Hematopoietic multipotent progenitor cell treated with erythropoietin and hydrocortisone succinate and interleukin-3 and kit ligand, for 4 days (in vitro differentiated cells): ENCODE measurements at places on chromosomes 5 and 9.

DNA sequence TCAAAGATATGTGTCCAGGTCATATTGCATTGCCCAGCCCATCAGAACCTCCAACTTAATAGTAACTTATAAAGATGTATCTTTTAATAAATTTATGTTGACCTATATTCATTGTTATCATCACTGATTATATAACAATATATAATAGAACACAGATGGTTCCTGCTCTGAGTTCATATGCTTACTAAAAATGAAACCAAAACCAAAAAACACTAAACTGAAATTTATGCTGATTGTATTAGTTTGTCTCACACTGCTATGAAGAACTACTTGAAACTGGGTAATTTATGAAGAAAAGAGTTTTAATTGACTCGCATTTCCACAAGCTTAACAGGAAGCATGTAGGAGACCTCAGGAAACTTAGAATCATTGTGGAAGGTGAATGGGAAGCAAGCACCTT is 462.5 kb upstream of the TYRP1 start:
- DNase-seq, result no peak

DNA sequence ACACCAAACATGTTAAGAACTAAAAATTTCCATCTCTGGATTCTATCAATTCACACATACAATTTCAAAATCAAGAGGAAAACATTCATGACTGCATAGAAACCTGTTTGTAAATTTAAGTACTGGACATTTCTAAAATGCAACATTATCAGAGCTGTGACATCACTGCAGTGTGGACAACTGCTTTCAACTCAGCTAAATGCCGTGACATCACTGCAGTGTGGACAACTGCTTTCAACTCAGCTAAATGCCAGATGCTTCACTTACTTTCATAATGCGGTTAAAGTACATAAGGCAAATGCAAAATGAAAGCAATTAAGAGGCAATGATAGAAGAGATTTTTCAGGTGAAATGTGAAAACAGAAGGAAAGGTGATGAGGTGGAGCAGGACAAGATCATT is 161.5 kb downstream of the ARL15 start:
- DNase-seq, result no peak

GRCh38 chr5:37994729-37995128 is 154.9 kb upstream of the GDNF start:
- no peak for DNase-seq

- DNase-seq, result no peak
Observed at GRCh38 chr5:139199321-139199720, 1.2 kb upstream of the SIL1 start.

- no peak for DNase-seq
Observed at GRCh38 chr9:121280715-121281613, 13.0 kb downstream of the GSN start.

- peak; percentile 12 for DNase-seq
Observed at GRCh38 chr9:7592321-7593316, 207.0 kb downstream of the DMAC1 start.

GRCh38 chr5:74903165-74903787 is 37.1 kb upstream of the FAM169A start:
- peak; percentile 37 for DNase-seq

GRCh38 chr9:83707518-83707767 is 315 bp downstream of the UBQLN1 start:
- DNase-seq, result no peak

DNA sequence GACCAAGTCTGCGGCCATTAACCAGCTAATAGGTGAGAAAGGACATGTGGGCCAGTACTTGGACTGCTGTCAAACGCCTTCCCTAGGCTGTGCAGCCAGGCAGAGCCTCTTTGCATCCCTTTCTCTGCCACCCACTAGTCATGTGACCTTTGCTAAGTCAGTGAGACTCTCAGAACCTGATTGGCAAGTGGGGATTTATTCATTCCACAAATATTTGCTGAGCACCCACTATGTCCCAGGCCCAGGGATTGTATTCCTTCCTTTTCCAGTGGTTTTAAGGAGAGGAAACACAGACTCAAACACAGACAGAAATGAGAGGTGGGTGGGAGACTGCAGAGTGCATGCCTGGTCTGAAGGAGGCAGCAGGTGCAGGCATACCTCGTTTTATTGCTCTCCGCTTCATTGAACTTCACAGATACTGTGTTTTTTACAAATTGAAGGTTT is 71.6 kb upstream of the GALNT10 start:
- DNase-seq, result no peak

DNA sequence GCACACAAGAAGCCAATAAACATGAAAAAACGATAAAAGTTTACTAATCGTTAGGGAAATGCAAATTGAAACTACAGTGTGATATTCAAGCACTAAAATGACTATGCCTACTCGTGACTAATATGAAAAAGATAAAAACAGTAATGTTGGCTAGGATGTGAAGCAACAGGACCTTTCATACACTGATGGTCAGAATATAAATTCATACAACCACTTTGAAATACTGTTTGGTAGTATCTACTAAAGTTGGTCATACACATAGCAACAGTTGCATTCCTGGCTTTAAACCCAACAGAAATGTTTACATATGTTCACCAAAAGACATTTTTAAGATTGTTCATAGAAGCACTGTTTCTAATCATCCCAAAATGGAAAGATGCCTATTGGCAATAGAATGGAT is 24.3 kb downstream of the FBXO38 start:
- DNase-seq, result no peak

DNA sequence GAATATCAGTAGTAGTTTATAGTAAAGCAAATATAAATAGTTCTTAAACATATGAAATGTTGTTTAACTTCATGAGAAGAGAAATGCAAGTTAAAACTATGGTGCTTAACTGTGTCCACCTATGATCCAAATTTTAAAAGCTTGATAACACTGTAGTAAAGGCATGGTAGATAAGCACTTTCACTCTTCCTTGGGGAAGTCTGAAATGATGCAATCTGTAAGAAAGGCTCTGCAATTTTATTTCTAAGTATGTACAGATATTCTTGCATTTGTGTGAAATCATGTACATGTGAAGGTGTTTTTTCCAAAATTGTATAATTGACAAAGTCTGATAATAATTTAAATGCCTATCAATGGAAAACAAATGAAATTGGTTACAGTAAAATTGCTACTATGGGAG is 66.9 kb downstream of the SYK start:
- DNase-seq, result no peak

DNA sequence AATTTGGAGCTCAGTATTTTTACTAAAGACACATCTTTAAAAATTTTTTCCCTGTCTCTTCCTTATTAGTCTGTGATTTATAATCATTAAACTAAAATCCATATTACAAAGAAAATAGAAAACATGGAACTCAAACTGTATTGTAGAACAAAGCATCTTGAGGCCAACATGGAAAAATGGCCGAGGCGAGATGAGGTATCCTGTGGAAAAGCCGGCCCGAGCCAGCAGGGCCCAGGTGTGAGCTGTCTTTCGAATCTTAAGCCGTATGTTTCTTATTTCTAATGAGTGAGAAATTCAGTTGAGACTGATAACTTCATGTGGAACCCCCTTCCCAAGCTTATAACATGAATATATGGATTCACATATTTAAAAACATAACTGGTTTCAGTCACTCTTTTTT is 170.4 kb upstream of the OTULINL start:
- DNase-seq, result no peak

DNA sequence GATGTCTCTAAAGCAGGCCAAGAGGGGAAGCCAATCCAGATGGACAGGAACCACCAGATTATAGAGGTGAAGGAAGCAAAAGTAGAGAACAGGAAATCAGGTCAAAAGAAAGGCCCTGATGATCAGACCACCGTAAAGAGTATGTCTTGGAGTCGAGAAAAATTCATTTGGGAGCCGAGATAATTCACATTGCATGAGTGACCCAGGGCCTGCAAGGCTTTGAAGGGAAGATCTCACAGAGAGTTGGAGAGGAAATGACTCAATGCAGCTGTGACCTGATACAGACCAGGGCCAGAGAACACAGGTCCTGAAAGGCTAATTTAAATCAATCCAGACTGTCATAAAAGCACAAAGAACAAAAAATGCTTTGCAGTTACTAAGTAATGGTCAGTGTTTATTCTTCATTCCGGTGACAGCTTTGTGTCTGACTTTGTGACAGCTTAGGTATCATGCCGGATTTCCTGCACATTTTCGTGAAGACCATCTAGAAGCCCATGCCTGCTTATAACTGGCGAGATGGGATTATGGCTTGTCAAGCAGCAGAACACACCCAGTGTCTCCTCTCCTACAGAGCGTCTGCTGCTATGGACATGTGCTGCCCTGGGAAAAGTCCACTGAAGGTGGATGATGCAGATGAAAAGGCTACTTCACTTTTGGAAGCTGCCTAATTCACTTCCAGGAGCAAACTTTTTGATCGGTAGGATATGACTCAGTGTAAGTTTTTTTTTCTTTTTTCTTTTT is 5.8 kb upstream of the ACTBL2 start:
- peak; percentile 82 for DNase-seq

DNA sequence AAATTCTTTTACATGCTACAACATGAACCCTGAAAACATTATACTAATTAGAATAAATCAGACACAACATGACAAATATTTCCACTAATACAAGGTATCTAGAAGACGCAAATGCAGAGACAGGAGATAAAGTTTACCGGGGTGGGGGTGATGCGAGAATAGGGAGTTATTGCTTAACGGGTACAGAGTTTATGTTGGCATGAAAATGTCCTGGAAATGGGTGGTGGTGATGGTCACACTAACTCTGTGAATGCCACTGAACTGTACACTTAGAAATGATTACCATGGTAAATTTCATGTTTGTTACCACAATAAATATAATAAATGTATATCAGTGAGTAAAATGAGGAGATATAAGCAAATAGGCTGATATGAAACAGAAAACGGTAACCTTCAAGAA is 132.7 kb downstream of the DCP2 start:
- DNase-seq, result no peak

- no peak for DNase-seq
Observed at GRCh38 chr9:3032898-3033297, 189.0 kb upstream of the PUM3 start.

GRCh38 chr9:126722252-126722921 is 82.5 kb upstream of the ZBTB43 start:
- DNase-seq, result peak; percentile 86

GRCh38 chr9:35102465-35102768 is 514 bp downstream of the STOML2 start:
- DNase-seq, result no peak

DNA sequence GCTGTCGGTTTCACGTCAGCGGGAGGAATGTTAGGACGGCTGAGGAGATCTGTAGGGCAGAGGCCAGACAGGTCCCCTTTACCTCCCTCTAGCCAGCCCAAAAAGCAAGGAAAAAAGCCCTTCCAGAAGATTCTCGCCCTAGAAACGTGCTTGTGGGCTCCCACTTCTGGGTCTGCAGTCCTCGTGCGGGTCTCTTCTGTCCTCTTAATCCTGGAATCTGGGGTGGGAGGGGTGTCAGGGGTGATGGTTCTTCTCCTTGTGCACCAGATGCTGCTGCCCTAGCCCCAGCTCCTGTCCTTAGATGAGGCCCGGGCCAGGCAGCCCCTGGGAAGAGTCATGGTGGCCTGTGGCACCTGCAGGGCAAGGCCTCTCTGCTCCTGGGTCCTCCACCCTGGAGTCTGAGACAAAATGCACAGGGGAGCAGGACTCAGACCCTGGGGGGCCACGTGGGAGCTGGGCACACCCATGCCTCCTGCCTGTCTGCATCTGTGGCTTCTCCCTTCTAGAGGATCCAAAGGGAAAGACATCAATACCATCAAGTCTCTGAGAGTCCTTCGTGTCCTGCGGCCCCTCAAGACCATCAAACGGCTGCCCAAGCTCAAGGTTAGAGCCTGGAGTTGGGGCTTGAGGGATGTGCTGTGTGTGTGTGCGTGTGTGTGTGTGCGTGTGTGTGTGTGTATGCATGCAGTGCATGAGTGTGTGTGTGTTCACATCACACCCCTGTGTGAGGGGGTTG is 174.2 kb downstream of the CACNA1B start:
- no peak for DNase-seq

- peak; percentile 61 for DNase-seq
Observed at GRCh38 chr9:112380825-112381221, 915 bp downstream of the HSDL2 start.

DNA sequence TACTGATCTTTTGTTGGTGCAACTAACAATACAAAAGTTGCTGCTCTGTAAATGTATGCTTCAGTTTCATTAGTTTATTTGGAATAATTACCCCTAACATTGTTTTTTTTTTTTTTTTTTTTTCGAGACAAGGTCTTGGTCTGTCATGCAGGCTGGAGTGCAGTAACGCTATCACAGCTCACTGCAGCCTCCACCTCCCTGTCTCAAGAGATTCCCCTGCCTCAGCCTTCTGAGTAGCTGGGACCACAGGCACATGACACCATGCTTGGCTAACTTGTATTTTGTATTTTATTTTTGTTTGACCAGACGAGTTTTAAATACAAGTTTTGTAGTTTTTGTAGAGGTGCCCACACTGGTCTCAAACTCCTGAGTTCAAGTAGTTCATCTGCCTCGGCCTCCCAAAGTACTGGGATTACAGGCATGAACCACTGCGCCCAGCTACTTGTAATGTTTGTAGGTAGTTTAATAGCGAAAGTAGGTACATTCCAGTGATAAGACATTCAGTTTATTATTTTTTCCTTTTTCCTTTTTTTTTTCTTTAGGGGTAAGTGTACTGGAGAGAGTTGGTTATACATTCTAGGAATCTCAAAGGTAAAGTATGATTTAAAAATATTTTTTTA is 6.9 kb downstream of the GAPVD1 start:
- no peak for DNase-seq

GRCh38 chr5:57504357-57504756 is 21.7 kb upstream of the ACTBL2 start:
- DNase-seq, result no peak

DNA sequence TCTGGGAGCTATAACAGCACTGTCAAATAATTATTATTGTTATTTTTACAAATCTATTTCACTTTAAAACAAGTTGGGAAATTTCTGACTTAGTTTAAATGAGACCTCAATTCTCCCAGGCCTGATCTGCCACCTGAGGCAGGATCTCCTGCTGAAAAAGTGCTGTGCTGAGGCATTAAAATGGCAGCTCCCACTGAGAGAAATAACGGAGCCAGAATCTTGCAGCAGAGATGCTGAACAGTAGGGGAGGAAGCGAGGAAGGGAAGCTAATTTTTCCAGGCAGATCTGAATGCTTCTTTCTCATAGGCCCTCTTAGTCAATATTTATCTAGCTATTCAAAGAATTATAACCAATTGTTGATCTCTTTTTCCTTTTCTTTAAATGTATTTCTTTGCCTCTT is 196.3 kb downstream of the ZNF462 start:
- DNase-seq, result no peak
